Bronchus fibroblast of lung (primary cell): ENCODE measurements at places on chromosomes 7 and 10. TPM values are rescaled to one million over a fixed set of nuclear protein-coding genes. Genes with fewer than 3 reads are reported as not detected.

The LIPN gene
- not detected in 2 replicates for total RNA-seq

The BICC1 gene
- total RNA-seq, result 12.0 and 12.1 TPM in 2 replicates

The FAM200A gene
- total RNA-seq, result 4.4 and 4.9 TPM in 2 replicates

The SDK1 gene
- total RNA-seq, result 4.7 and 4.9 TPM in 2 replicates

The AEBP1 gene
- 31.1 and 37.2 TPM in 2 replicates for total RNA-seq

The LAMB4 gene
- under 0.01 and 0.15 TPM in 2 replicates for total RNA-seq

The GARS1 gene
- total RNA-seq, result 343 and 366 TPM in 2 replicates

The PRKAR2B gene
- total RNA-seq, result 2.5 and 4.2 TPM in 2 replicates

The TLX1 gene
- total RNA-seq, result not detected in 2 replicates

The CCDC7 gene
- total RNA-seq, result 1.8 and 3.4 TPM in 2 replicates

The SEMA3D gene
- total RNA-seq, result 0.15 and 0.50 TPM in 2 replicates

The SPDYE5 gene
- total RNA-seq, result not detected in 2 replicates

The NEUROG3 gene
- total RNA-seq, result not detected in 2 replicates

The UTF1 gene
- total RNA-seq, result not detected in 2 replicates

The VIPR2 gene
- not detected in 2 replicates for total RNA-seq

The NPC1L1 gene
- not detected in 2 replicates for total RNA-seq

The NUTM2E gene
- not detected in 2 replicates for total RNA-seq

The PPP1R17 gene
- total RNA-seq, result not detected in 2 replicates

The IL6 gene
- total RNA-seq, result 0.17 and 1.0 TPM in 2 replicates

The MINDY4 gene
- 5.1 and 6.7 TPM in 2 replicates for total RNA-seq

The ZNF239 gene
- 4.9 and 6.5 TPM in 2 replicates for total RNA-seq
